ENCODE measurements at places on chromosomes 11 and 22. TPM values are rescaled to one million over a fixed set of nuclear protein-coding genes. Genes with fewer than 3 reads are reported as not detected.

Gene TLCD5
- polyA plus RNA-seq, result 0.93 TPM

Gene TEX12
- 0.16 TPM for polyA plus RNA-seq

- no peak overlapping the region for H3K4me3 ChIP-seq
- no peak overlapping the region for H3K27ac ChIP-seq
- peaks cover 16% of the 10 kb centered on the region for H3K4me1 ChIP-seq
- H3K36me3 ChIP-seq, result no peaks in the 10 kb centered on the region
- H3K27me3 ChIP-seq, result no peaks in the 10 kb centered on the region
Measured at GRCh38 chr22:41052661-41053490, 39.5 kb upstream of the EP300 start.

GRCh38 chr11:118536726-118537125 is 5.7 kb downstream of the TMEM25 start:
- DNase-seq, result no peak
- H3K4me3 ChIP-seq, result no peak overlapping the region
- peaks cover 15% of the 10 kb centered on the region for H3K36me3 ChIP-seq
- H3K27me3 ChIP-seq, result no peaks in the 10 kb centered on the region
- peaks cover 5% of the 10 kb centered on the region for H3K4me1 ChIP-seq
- no peak overlapping the region for H3K27ac ChIP-seq

DNA sequence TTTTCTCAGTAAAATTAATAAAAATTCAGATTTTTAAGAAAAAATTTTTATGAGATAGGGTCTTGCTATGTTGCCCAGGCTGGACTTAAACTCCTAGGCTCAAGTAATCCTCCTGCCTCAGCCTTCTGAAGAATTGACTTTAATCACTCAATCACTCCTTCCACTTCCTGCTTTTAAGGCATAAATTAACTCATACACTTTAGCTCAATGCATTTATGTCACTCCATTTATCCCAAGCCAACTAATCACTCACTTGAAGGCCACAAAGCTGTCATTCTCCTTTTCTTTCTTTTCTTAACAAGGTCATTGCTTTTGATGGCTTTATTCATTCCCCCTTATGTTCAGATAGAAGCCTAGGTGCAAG is 877 bp downstream of the ALG9 start:
- H3K4me3 ChIP-seq, result peak overlapping the region; percentile 98
- H3K27ac ChIP-seq, result peak overlapping the region; percentile 95
- no peaks in the 10 kb centered on the region for H3K27me3 ChIP-seq
- DNase-seq, result no peak
- no peaks in the 10 kb centered on the region for H3K36me3 ChIP-seq

DNA sequence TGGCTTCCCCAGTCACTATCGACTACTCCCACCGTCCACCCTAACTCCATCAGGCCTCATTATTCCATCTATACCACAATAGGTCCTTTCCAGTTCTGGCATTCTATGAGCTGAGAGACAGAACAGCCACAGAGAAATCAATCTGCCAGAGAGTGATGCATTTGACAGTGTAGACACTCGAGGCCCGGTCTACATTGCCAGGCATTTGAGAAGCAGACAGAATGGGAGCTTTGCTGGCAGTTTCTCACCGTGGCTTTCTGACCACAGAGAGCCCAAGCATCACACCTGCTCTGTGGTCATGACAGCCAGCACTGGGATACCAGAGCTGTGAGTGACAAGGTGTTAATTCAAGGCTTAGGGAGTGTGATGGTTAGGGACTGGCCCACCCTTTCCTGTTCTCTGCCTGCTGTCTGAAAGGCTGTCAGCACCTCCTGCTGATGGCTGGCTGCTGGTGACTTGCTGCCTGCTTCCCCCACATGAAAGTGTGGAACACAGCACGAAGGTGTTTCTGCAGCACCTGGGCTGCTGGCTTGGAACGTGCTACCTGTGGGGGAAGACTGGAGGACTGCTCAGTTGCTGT is 137.8 kb downstream of the KIRREL3 start:
- no peak for DNase-seq
- no peak overlapping the region for H3K4me3 ChIP-seq
- no peaks in the 10 kb centered on the region for H3K36me3 ChIP-seq
- H3K27me3 ChIP-seq, result no peaks in the 10 kb centered on the region
- no peak overlapping the region for H3K27ac ChIP-seq

- H3K36me3 ChIP-seq, result no peaks in the 10 kb centered on the region
- DNase-seq, result no peak
- H3K4me3 ChIP-seq, result no peak overlapping the region
Measured at GRCh38 chr11:27838674-27839073, 138.4 kb upstream of the BDNF start.

- H3K27me3 ChIP-seq, result no peaks in the 10 kb centered on the region
- H3K4me3 ChIP-seq, result no peak overlapping the region
- no peak overlapping the region for H3K27ac ChIP-seq
- H3K36me3 ChIP-seq, result no peaks in the 10 kb centered on the region
- H3K4me1 ChIP-seq, result no peaks in the 10 kb centered on the region
Measured at GRCh38 chr11:106724293-106724892, 293.9 kb downstream of the GUCY1A2 start.

GRCh38 chr11:35317253-35317652 is 102.1 kb downstream of the SLC1A2 start:
- peak; percentile 67 for DNase-seq
- no peaks in the 10 kb centered on the region for H3K27me3 ChIP-seq
- peaks cover 17% of the 10 kb centered on the region for H3K4me1 ChIP-seq
- no peak overlapping the region for H3K4me3 ChIP-seq

GRCh38 chr11:38402063-38402462 is 1804.0 kb upstream of the RAG2 start:
- no peaks in the 10 kb centered on the region for H3K27me3 ChIP-seq
- no peak overlapping the region for H3K27ac ChIP-seq
- no peaks in the 10 kb centered on the region for H3K4me1 ChIP-seq
- H3K4me3 ChIP-seq, result no peak overlapping the region
- DNase-seq, result no peak
- no peaks in the 10 kb centered on the region for H3K36me3 ChIP-seq

Data from spleen (tissue), 13 donors.